ENCODE measurements at places on chromosomes 1 and 21. TPM values are rescaled to one million over a fixed set of nuclear protein-coding genes. Genes with fewer than 3 reads are reported as not detected.

DNA sequence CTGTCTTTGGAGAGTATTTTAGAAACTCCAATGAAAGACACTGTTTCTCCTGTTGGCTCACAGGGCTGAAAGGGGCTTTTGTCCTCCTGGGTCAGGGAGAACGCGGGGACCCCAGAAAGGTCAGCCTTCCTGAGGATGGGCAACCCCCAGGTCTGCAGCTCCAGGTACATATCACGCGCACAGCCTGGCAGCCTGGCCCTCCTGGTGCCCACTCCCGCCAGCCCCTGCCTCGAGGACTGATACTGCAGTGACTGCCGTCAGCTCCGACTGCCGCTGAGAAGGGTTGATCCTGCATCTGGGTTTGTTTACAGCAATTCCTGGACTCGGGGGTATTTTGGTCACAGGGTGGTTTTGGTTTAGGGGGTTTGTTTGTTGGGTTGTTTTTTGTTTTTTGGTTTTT, 58.5 kb downstream of the LACTBL1 start:
- no peak for DNase-seq

- no peak for DNase-seq
Observed at GRCh38 chr1:209659909-209660308, 7.7 kb upstream of the LAMB3 start.

- DNase-seq, result no peak
Observed at GRCh38 chr1:145758116-145758515, 38.8 kb downstream of the CD160 start.

KDF1 gene
- not detected for total RNA-seq

Data from SJSA1 (cell line).